ENCODE measurements at places on chromosomes 16 and 17. TPM values are rescaled to one million over a fixed set of nuclear protein-coding genes. Genes with fewer than 3 reads are reported as not detected.

DNA sequence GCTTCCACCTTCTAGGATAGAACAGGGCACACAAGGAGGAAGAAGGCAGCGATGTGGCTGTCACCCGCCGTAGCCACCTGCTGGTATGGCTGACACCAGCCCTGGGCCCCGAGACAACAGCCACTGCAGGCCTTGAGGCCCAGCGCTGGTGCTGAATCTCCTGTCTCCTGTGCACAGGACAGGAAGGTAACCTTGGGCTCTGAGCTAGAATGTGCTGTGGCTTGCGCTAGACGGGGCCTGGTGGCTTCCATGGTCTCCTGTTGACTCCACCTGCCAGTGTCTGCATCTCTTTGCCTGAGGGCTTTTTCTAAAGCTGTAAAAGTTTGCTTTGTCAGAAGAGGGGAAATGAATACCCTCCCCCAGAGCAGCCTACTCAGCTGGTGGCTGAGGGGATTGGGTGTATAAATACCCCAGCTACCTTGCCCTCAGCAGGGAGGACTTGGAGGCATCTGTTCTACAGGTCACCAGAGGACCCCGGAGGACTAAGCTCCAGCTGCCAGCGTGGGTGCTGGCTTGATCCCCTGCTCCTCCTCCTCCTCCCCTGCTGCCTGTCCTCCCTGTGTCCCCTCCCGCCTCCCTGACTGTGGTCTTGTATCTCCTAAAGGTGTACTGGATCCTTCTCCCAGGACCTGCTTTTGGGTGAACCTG is 76.1 kb upstream of the SDK2 start:
- DNase-seq: no peak

The FBXL16 gene
- 0.82 TPM for total RNA-seq

- DNase-seq: no peak
Measured at GRCh38 chr17:41919165-41919817, 540 bp upstream of the ACLY start.

DNA sequence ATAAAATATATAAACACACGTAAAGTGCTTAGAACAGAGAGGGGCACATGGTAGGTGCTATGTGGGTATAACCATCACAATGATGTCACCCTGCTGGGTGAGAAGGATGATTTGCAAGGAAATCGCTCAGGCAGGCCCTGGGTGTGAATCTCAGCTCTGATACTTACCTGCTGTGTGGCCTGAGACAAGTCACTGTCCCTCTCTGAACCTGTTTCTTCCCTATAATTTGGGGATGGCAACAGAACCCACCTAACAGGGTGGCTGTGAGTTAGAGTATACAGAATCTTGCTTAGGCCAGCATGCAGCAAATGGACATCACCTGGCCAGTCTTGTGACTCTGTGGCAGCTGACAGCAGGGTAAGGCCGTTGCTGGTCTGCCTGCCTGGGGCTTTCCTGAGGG is 36.6 kb upstream of the ALKBH5 start:
- DNase-seq: no peak

DNA sequence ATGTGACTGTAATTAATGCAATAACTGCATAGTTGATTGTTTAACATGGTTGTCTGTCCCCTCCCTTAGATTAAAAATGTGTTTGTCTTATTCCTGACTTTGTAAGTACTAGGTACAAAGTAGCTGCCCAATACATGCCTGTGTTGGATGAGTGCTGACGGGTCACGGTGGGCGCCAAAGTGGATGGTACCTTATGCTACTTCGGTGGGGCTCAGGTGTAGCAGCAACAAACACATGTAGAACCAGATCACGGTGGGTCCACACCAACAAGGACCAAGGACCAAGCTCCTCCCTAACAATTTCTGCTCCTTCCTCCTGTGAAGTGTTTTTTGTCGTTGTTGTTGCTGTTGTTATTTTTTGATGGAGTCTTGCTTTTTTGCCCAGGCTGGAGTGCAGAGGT is 46.4 kb upstream of the ZFHX3 start:
- DNase-seq: no peak

DNA sequence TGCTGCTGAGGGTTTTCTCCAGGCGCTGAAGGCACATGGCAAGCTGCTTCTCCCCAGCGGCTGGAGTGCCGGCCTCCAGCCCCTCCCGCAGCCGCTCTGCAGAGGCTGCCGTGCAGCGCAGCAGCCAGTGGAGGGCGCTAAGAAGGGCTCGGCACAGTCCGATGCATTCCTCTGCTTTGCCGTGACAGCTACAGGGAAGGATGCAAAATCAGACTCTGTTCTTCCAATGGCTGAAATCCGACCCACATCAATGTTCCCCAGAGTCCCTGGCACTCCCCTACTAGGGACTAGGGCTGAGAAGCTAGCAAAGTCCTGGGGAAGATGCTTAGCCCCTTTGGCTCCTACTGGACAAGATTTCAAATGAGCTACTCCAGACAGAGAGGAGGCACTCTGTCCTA is 19.0 kb downstream of the MED24 start:
- no peak for DNase-seq

- no peak for DNase-seq
Measured at GRCh38 chr17:28327031-28327607, 8.1 kb downstream of the TMEM97 start.

The NT5M gene
- total RNA-seq: 3.8 TPM

DNA sequence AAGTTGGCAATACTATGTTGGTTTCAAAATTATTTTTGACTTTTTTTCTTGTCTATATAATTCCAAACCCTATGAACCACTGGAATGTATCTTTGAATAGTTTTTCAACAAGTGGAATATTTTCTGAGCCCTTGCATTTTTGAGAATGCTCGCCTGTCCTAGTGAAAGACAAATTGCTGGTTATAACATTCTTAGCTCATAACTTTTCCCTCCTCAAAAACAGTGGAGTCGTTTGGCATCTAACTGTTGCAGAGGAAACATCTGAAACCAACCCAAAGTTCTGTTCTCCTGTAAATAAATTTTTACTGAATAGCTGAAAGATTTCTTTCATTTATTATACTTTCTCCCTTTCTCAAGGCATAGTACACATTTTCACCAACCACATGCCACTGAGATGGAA is 11.3 kb upstream of the COX10 start:
- DNase-seq: no peak

DNA sequence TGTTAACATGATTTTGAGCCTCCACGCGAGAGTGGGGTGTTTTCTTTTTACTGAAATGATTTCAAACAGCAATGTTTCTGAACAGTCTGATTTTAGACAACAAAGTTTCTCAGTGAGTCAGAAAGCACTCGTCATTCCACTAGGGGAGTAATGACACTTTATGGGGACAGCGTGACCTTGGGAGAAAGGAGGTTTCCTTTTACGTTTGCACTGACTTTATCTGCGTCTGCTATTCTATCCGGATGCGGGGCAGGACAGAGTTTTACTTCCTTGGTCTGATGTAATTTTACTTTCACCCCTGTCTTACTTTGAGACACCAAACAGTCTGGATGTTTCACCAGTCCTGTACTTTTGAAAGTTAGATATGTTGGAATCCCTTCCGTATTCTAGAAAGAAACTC is 20.7 kb downstream of the SLC47A1 start:
- DNase-seq: no peak

GRCh38 chr16:23611936-23612335 is 15.8 kb upstream of the NDUFAB1 start:
- DNase-seq: no peak

- DNase-seq: no peak
Measured at GRCh38 chr16:11161974-11162373, 94.0 kb downstream of the SOCS1 start.

- DNase-seq: no peak
Measured at GRCh38 chr17:9021158-9021991, at the start of gene NTN1. TSS of gene NTN1 (plus strand) at chr17:9021510. CDS start at chr17:9022374, 864 bp downstream.

The KRT28 gene
- total RNA-seq: not detected

The ZDHHC1 gene
- total RNA-seq: 11.3 TPM

The KCNH6 gene
- 0.07 TPM for total RNA-seq

DNA sequence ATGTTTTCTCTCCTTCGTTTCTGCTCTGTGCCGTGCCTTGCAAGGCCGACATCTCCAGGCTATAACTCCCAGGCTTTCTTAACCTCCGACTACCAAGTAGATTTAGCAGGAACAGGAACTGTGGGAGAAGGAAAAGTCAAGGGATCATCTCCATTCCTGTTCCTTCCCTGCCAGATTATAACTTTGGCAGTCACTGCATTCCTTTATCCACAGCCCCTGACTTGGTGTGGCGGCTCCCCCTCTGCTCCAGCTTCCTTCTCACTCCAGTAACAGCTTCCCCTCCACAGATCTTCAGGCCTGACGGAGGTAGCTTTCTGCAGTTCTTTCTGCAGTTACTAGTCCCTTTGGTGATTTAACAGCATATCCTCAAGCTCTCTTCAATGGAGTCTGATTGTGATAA is 234.6 kb upstream of the MON1B start:
- no peak for DNase-seq

The CDH13 gene
- total RNA-seq: 39.3 TPM

The CD300E gene
- not detected for total RNA-seq

GRCh38 chr17:13562271-13562800 is 39.4 kb downstream of the HS3ST3A1 start:
- DNase-seq: peak; percentile 93

The CACNA1H gene
- 6.7 TPM for total RNA-seq

DNA sequence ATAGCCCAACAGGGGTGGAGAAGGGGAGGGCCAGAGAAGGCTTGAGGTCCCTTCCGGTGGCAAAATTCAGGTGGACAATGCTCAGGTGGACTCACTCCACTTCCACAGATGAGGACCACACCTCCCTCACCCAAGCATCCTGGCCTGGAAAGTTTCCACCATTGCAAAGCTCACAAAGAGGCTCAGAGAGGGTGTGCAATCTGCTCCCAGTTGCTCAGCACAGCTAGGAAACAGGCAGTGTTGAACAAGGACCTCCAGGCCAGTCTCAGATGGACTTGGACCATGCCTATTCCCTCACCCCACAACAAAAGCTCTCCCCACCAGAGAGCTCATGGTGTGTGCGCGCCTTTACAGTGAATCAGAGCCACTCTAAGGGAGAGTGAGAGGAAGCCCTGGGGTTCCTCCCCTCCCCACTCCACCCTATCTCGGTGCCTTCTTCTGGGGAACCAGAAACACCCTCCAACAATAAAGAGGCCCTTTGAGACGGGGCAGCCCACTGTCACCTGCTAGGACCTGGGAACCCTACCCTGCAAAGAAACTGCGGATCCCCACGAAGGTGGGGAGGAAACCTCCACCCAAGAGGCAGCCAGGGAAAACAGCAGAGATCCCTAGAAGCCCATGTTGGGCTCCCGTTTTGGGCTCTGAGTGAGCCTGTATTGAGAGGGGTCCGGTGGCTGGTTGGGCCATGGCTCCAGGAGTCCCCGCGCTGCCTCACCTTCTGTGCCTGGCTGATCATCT is 1.6 kb downstream of the FAM83G start:
- no peak for DNase-seq

The SLC47A2 gene
- total RNA-seq: not detected

- DNase-seq: peak; percentile 56
Measured at GRCh38 chr17:69539781-69540319, 125.4 kb downstream of the MAP2K6 start.

- no peak for DNase-seq
Measured at GRCh38 chr17:83185023-83186002, 105.9 kb downstream of the METRNL start.

GRCh38 chr17:72600934-72601333 is 480.1 kb downstream of the SOX9 start:
- DNase-seq: no peak

GRCh38 chr17:58614859-58615459 is 76.9 kb downstream of the TEX14 start:
- DNase-seq: no peak

The KRTAP29-1 gene
- not detected for total RNA-seq

DNA sequence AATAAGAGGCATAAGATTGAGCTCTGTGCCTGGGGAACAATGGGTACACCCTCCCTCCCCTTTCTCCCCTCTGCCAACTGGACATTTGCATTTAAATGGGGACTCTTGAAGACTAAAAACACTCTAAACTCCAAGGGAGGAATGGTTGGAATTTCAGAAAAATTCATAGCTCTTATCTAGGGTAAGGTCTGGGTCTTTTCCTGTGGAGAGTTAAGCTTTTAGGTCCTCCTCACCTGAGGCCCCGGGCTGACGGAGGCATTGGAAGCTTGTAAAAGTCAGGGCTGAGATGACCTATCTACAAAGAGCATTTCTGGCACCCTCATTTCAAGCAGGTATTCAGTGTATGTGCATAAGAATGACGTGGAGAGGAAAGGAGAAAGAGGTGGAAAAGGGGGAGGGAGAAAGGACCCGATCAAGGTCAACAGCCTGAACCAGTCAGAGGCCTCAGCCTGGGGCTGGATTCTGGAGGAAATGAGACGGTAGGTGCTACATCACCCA is 78.0 kb downstream of the RAP1GAP2 start:
- no peak for DNase-seq

DNA sequence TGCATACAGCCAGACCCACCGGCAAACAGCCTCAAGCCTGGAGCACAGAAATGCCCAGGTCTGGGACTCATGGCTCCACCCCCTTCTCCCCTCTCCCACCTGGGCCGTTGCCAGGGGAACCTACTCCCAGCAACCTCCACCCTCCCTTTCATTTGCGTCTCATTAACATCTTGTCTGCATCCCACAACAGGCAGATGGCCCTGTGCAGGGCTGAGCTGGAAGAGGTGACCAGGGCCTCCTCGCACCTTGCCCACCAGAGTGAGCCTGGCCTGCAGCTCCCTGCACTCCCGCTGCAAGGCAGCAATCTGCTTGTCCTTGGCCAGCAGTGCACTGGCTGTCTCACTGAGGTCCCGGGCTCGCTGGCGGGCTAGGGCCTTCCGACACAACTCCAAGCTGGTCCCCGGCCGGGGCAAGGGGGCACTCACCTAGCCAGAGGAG is 3.3 kb downstream of the TSPOAP1 start:
- no peak for DNase-seq
